ENCODE measurements at places on chromosomes 12 and 14.

DNA sequence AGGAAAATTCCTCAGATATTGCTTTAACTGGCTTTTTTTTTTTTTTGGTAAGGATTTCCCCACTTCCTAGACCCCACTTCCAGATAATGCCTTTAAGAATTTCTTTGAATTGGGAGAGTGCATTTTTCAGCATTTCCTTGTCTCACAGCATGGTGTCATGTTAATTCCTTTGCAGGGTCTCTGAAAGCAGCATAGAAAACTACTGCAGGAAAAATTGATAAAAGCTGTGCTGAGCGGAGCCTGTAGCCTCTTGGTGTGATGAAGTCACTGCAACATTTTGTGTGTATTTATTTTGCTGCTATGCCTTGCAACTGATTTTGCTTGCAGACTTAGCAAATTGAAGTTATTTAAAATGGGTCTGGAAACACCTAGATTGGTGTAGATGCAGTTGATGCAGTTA, 2.7 kb downstream of the ANO4 start:
- DNase-seq, result no peak

- no peak for DNase-seq
Observed at GRCh38 chr14:34029921-34030334, 79.1 kb upstream of the EGLN3 start.

- DNase-seq, result no peak
Observed at GRCh38 chr12:26692407-26692806, 140.6 kb downstream of the ITPR2 start.

- no peak for DNase-seq
Observed at GRCh38 chr12:102423462-102423861, 56.9 kb downstream of the IGF1 start.

DNA sequence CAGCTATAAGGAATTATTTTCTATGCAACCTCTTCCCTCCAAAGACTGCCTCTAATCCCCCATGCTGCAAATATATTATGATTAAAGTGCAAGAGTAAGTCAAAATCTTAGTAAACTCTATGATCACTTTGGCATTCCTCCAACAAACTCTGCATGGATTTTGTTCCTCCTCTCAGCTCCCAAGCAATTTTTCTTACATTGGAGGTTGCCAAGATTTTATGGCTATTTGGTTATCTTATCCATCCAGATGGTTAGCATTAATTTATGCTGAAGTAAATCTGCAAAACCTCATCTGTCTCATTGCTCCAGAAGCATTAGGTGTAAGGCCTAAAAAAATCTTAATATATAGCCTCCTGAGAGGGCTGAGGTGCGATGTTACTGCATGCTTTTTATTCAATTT, 228.1 kb downstream of the CHST11 start:
- DNase-seq, result no peak

- DNase-seq, result no peak
Observed at GRCh38 chr12:9796346-9796745, 30.9 kb upstream of the KLRF1 start.

DNA sequence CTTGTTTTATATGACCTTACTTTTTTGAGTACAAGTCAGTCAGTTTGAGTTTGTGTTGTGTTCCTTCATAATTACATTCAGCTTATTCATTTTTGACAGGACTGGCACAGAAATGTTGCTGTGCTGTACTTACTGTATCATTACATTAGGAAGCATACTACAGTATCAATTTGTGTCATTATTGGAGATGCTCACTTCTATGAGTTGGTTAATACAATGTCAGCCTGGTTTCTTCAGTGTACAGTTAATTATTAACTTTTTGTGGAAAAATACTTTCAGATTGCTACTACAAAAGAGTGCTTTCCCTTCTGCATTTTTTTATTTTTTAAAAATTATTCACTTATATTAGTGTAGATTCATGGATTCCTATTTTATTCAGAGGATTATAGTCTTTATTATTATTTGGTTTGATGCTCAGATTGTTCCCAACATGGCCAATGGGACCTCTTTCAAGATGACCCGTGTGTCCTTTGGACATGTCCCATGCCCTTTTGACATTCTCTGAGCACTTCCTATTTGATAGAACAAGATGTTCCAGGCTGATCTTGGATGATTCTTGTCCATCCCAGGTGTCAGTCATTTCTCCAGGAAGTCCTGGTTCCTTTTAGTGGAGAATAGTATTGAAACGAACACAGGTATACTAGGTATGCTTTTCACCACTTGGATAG, 66.6 kb downstream of the MON2 start:
- no peak for DNase-seq

- no peak for DNase-seq
Observed at GRCh38 chr12:22262309-22262708, 72.2 kb downstream of the ST8SIA1 start.

DNA sequence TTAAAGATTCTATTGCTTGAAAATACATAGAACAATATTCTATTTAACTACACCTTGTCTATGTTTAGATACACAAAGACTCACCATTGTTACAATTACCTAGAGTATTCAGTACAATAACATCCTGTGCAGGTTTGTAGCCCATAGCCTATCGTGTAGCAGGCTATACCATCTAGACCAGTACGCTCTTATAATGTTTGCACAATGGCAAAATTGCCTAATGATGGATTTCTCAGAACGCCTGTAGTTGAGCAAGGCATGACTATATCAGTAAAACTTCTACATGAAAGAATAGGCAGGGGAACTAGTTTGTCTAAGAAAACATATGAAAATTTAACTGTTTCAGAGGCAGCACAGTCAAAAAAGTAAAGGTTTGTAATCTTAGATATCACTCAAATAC, 375.9 kb downstream of the DAD1 start:
- no peak for DNase-seq

DNA sequence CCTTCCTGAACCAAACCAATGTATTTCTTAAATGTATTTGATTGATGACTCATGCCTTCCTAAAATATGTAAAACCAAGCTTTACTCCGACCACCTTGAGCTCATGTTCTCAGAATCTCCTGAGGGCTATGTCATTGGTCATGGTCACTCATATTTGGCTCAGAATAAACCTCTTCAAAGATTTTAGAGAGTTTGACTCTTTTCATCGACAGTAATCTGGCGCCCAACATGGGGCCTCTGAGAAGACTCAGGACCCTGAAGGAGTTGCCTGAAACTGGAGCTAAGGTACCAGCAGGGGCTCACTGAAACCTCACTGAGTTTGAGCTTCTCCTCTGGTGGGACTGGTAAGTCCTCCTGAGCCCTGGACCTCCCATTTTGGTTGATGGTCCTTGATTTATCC, 17.2 kb upstream of the PSMC1 start:
- no peak for DNase-seq

DNA sequence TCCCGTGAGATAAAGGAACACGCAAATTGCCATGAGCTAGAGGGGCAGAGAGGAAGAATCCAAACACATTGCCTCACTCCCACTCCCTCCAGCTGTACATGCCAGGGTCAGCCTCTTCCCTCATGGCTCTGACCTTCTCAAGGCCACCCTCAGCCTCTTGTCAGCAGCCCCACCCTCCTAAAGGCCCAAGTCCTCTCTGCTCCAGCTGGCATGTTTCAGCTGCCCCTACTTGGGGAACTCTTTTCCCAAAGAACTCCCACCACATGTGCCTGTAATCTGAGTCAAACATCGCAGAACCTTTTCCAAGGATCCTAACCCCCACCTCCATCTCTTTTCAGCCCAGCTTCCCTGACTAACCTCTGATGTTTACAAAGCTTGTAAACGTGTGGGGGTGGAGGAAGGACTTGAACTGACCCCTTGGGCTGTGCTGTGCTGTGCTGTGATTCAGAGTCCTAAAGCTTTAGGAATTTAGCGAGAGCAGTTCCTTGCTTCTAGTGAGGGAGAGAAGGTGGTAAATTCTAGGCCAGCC, 7.3 kb upstream of the CACNB3 start:
- DNase-seq, result no peak
